ENCODE measurements at places on chromosomes 6 and 20.
A peak's percentile ranks its signal among the peaks of the same experiment; 100 is the strongest.

- no peak for DNase-seq
Measured at GRCh38 chr6:27474172-27474465, 1.2 kb upstream of the ZNF184 start.

DNA sequence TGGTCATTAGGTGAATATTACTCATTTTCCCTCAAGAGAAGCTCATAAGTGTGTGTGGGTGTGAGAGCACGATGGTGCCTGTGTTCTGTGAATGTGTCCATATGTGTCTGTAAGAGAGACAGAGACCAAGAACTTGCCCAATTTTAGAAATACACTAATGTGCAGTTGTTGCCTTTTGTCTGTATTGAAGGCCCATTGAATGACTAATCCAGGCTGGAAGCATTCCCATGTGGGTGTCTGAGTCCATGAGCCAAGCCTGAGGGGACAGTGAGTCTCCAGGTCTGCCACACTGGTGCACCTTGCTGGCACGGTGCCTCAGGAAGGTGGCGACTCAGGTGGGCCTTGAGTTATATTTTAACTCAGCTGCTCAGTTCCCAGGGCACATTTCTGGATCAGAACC, 25.5 kb upstream of the ASXL1 start:
- DNase-seq: no peak

GRCh38 chr6:3484192-3484591, 27.3 kb upstream of the SLC22A23 start:
- DNase-seq: peak; percentile 37

GRCh38 chr20:39568109-39568508, 606.0 kb downstream of the DHX35 start:
- no peak for DNase-seq

DNA sequence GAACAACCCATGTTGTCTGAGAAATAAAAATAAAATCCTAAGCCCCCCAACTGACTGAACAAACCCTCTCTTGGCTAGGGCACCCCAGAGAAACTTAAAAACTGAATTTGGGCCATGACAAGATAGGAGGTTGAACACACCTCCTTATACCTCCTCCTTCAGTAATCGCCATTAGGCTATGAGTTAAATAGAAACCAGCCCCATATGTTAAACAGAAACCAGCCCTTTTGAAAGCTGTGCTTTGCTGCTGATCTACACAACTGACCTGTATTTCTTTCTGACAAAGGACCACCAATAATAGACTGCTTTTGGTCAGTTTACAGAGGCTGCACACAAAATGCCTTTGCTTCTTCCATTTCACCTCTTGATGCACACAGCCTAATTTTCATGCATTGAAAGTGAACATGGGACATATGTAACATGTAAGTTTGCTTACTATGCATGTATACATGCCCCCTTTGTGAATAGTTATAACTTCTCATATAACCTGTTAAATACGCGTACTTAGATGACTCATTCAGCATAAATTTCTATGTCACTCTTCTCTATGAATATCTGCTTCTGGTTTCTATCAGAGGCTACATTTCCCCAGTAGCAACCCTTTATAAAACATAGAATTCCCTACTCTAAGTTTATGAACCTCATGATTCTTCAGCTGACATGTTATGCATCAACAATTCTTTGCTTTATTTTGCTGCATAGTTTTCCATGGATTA, 462.9 kb downstream of the COL12A1 start:
- no peak for DNase-seq

DNA sequence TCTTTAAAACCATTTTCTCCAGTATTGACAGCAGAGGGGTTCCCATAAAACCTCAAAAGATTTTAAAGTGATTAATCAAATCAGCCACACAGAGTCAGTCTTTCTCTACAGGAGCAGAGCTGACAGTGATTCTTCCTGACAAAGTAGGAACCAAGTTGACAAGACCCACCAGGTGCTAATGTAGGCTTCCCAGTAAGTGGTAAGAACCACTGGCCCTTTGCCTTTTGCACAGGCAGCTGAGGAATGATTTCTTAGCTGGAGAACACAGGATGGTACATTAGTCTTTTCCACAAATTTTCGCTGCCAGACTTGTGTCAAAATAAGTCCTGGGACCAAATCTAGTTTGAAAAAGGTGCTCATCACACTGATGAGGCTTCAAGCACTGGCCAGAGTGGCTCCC, 95.8 kb downstream of the ARMC2 start:
- DNase-seq: no peak

- no peak for DNase-seq
Measured at GRCh38 chr6:155213611-155214372, 50.0 kb upstream of the CLDN20 start.

- DNase-seq: no peak
Measured at GRCh38 chr6:93790981-93791380, 371.6 kb upstream of the EPHA7 start.

DNA sequence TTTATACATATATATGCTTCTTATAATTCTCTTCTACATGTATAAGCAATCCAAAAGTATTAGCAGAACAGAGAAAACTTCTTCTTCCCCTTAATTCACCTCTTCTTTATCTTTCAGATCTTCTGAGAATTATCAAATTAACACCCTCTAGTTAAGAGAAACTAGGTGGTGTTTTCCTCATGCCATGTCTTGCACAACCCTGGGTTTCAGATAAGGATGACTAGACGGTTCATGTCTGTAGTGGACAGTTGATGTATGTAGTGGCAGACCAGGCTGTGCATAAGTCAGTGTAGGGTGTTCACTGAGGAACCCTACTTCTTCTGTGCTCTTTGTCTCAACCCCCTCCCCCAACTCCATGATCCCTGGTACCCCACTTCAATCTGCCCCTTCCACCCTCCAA, 187.3 kb downstream of the SAMD5 start:
- DNase-seq: no peak

DNA sequence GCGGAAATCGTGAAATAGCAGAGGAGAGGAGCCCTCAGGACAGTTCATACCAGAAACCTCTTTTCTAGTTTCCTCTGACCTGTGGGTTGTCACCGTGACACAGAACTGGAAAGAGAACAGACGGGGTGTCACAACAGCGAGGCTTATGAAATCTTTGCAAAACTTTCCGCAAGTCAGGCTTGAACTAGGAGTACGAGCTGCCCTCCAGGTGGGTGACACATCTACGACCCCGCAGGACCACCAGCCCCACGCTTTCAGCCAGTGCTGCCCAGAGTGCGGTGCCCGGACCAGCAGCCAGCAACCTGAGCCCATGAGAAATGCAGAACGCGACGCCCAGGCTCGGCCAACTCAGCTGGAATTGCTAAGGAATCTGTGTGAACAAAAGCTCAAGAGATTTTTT, 30.8 kb downstream of the WRNIP1 start:
- no peak for DNase-seq

- no peak for DNase-seq
Measured at GRCh38 chr6:159043947-159044346, 844 bp downstream of the TAGAP start.

GRCh38 chr6:142771162-142771561, 173.8 kb downstream of the HIVEP2 start:
- DNase-seq: no peak

DNA sequence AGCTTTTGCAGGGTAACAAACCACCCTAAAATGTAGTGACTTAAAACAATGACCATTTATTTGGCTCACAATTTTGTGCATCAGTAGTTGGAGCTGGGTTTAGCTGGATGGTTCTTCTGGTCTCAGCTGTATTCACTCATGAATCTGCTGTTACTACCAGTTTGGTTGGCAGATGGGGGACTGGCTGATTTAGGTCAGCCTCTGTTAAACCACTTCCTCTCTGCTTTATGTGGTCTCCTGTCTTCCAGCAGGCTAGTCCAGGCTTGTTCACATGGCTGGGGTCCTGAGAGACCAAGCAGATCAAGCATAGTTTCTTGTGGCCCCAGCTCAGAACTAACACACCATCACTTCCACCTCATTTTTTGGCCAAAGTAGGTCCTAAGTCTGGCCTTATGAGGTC, 67.2 kb upstream of the LAMP5 start:
- DNase-seq: no peak

DNA sequence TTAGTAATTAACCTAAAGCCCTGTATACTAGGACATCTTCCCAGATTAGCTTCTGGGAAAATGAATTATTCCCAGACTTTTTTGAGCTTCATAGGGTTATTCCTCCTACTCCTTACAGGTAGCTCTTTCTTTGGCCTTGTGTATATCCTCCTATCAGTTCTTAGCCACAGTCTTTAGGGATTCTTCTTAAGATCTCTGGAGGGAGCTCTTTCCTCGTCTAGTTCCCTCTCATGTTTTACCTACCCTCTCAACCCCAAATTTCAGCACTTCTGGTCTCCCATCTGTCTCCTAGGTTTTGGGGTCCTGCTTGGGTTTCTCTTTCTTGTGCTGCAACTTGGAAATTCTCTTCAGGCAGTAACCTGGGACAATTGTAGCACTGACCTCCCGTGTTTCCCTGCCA, 46.4 kb upstream of the SLC35B3 start:
- DNase-seq: peak; percentile 11

- no peak for DNase-seq
Measured at GRCh38 chr6:140487586-140487985, 1113.1 kb upstream of the CITED2 start.

- no peak for DNase-seq
Measured at GRCh38 chr20:45782890-45783289, 8.8 kb downstream of the WFDC3 start.

DNA sequence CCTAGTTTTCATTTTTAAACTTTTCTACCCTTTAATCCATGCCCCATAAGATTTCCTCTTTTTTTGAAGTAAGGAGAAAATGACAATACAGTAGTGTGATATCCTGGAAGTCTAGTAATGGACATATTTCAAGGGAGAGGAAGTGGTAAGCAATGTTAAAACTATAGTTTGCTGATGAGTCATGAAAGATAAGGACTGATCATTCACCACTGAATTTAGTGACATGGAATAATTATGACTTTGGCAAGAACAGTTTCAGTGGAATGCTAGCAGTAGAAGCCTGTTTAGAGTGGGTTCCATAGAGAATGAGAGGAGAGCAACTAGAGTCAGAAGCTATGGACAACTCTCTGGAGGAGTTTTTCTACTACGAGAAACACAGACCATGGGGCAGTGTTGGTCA, 24.9 kb upstream of the SLC2A12 start:
- DNase-seq: no peak

GRCh38 chr6:143575440-143575839, 63.9 kb upstream of the FUCA2 start:
- peak; percentile 78 for DNase-seq

- DNase-seq: no peak
Measured at GRCh38 chr6:43810965-43811732, 41.1 kb downstream of the VEGFA start.

- DNase-seq: peak; percentile 15
Measured at GRCh38 chr6:105449756-105450390, 47.0 kb upstream of the PREP start.

- no peak for DNase-seq
Measured at GRCh38 chr6:87378947-87379346, 28.8 kb upstream of the CFAP206 start.

DNA sequence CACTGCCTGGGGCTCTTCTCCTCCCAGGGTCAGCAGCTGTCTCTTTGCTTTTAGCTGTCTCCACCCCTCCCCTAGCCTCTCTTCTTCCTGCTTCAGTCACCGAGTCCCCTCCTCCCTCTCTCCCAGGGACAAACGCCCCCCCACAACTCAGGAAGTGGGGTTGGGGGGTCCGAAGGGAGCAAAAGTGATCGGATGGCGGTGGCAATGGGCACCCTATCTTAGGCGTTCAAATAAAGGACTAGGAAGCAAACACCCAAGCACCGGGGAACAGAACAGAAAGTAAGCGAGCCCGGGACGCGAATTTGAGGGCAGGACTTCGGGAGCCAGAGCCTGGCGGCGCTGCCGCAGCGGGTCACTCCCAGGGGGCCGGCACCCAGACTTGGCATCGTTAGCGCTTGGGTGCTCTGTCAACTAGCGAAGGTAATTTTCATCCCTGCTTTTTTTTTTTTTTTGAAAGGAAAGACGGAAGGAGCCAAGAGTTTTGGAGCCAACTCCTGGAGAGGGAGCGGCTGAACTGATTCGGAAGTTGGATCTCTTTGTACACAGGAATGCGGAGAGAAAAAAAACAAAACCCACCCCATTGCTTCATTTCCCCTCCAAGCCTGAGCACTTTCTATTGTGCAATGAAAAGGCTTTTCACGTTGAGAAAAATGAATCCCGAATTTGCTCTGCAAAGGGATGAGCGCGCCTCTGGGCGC, 815 bp upstream of the ITPR3 start:
- DNase-seq: peak; percentile 42

DNA sequence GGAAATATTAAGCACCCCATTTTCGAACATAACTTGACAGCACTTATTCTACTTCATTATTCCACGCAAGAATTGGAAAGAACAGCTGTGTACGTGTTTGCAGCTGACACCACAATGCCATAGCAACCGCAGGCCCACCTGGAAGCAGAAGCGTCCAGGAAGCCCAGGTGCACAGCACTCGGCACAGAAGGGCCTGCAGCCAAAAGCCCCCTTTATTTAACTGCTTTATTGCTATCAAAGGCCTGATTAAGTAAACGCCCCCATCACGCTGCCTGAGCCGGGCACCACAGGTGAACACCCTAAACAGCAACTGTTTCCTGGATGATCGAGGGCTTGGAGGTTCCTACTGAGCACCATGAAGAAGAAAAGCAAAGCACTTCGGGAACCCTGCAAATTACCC, 6.3 kb downstream of the TAF4 start:
- no peak for DNase-seq

GRCh38 chr6:122408240-122408639, 8.8 kb downstream of the HSF2 start:
- no peak for DNase-seq

- DNase-seq: no peak
Measured at GRCh38 chr6:119902681-119903080, 553.1 kb upstream of the MAN1A1 start.

- no peak for DNase-seq
Measured at GRCh38 chr20:20895537-20895936, 183.1 kb upstream of the RALGAPA2 start.

DNA sequence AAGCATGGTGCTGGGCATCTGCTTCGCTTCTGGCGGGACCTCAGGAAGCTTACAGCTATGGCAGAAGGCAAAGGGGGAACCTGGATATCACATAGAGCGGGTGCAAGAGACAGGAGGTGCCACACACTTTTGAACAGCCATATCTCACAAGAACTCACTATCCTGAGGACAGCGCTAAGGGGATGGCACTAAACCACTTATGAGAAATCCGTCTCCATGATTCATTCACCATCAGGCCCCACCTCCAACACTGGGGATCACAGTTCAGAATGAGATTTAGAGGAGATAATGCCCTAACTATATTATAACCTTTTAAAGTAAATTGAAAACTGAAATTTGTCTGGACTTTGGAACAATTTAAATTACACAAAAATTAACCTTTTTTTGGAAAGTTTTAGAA, 37.8 kb upstream of the SUMO4 start:
- DNase-seq: no peak

DNA sequence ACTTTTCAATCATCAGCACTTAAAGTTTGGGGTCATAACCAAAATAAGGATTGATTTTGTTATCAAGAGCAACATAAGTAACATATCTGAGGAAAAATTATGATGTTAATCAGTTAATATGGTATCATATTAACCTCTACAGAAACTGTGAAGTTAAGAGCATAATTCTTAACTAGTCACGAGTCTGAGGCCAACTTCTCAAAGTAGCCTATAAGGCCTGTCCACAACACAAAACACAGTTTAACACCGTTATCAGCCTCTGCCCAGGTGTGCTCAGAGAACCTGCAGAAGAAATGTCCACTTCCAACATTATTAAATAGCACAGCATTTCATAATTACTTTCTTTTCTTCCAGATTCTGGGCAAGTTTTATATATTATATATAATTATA, 1.1 kb downstream of the STX7 start:
- no peak for DNase-seq

Measured in AG20443 (cell line).